ENCODE measurements at places on chromosomes 11 and 22. TPM values are rescaled to one million over a fixed set of nuclear protein-coding genes. Genes with fewer than 3 reads are reported as not detected.

Gene OR4C16
- not detected for polyA plus RNA-seq

Gene IFTAP
- polyA plus RNA-seq = 43.2 TPM

Gene OR2AG1
- polyA plus RNA-seq = 0.05 TPM

Gene UCP2
- 45.2 TPM for polyA plus RNA-seq

Gene APOA5
- 0.09 TPM for polyA plus RNA-seq

Gene TESMIN
- 10.2 TPM for polyA plus RNA-seq

Gene IRAG1
- polyA plus RNA-seq = 13.3 TPM

Gene WBP2NL
- polyA plus RNA-seq = 4.4 TPM

Gene CCDC89
- polyA plus RNA-seq = 7.1 TPM

Gene SC5D
- 58.3 TPM for polyA plus RNA-seq

Gene KCNJ1
- 0.09 TPM for polyA plus RNA-seq

Gene KCTD17
- polyA plus RNA-seq = 38.0 TPM

Gene TRIM34
- polyA plus RNA-seq = 15.6 TPM

Gene KIRREL3
- polyA plus RNA-seq = 1.1 TPM

Gene ACTN3
- polyA plus RNA-seq = not detected

Gene RASGRP2
- polyA plus RNA-seq = 10.6 TPM

Gene OR4A16
- not detected for polyA plus RNA-seq

Gene PIM3
- polyA plus RNA-seq = 32.3 TPM

Gene TRMU
- polyA plus RNA-seq = 38.0 TPM

Gene TRPM5
- polyA plus RNA-seq = 0.23 TPM

Gene PANX1
- polyA plus RNA-seq = 32.6 TPM

Gene TRIM29
- 0.21 TPM for polyA plus RNA-seq

Gene MPZL2
- 70.3 TPM for polyA plus RNA-seq

Gene CATSPERZ
- polyA plus RNA-seq = 0.15 TPM

Gene PLA2G3
- 0.07 TPM for polyA plus RNA-seq

Gene OR5A1
- polyA plus RNA-seq = not detected

Gene SCT
- polyA plus RNA-seq = 14.9 TPM

Gene ZC3H12C
- polyA plus RNA-seq = 8.7 TPM

Gene NLRP14
- polyA plus RNA-seq = 0.27 TPM

Gene SLC1A2
- 15.1 TPM for polyA plus RNA-seq

Gene MTNR1B
- not detected for polyA plus RNA-seq

Gene XRCC6
- 307 TPM for polyA plus RNA-seq

Gene TMPRSS6
- polyA plus RNA-seq = 0.44 TPM

Gene FOLH1
- polyA plus RNA-seq = 23.8 TPM

Gene NXPE2
- polyA plus RNA-seq = 0.30 TPM

Gene UPB1
- 1.8 TPM for polyA plus RNA-seq

Gene ACCSL
- polyA plus RNA-seq = 0.27 TPM

Gene MYO7A
- 4.4 TPM for polyA plus RNA-seq

Gene ART1
- 0.24 TPM for polyA plus RNA-seq

Gene TEX54
- not detected for polyA plus RNA-seq

Gene PRR33
- 0.16 TPM for polyA plus RNA-seq

Gene ART5
- 1.0 TPM for polyA plus RNA-seq

Gene GAB4
- polyA plus RNA-seq = not detected
